Activated T-helper 1 cell treated with anti-CD3 and anti-CD28 coated beads, Interleukin-2, amount 50 U/mL, for 16 hours (primary cell): ENCODE measurements at places on chromosomes 3 and 15.

- DNase-seq = no peak
Measured at GRCh38 chr3:46030626-46031025, 3.3 kb upstream of the XCR1 start.

GRCh38 chr3:35772381-35773015 lies 133.2 kb downstream of the ARPP21 start:
- DNase-seq = no peak

DNA sequence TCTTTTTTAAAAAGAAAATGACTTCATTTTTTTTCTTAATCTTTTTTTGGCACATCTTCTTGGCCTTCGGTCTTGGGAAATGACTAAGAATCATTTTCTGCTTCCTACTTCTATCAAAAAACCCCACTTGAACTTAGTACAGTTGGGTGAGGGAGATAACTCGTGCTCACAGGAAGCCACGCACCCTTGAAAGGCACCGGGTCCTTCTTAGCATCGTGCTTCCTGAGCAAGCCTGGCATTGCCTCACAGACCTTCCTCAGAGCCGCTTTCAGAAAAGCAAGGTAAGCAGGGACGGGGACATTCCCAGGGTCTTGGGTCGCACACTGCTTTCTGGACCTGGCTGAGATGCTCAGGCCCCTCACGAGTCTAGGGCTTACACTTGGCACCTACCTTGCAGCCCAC lies at the start of gene CCR4:
TSS of gene CCR4 (plus strand) at position 235 of the 402 bp plus-strand sequence. CDS start 1,779 bp downstream, outside the sequence.
- peak; percentile 18 for DNase-seq

- DNase-seq = no peak
Measured at GRCh38 chr3:101878589-101878988, 29.3 kb downstream of the NFKBIZ start.

GRCh38 chr3:56800130-56800831 lies 1.5 kb downstream of the ARHGEF3 start:
- DNase-seq = peak; percentile 40

- DNase-seq = no peak
Measured at GRCh38 chr3:106428565-106428994, 559.8 kb upstream of the CBLB start.

- DNase-seq = no peak
Measured at GRCh38 chr3:33402936-33403335, 37.3 kb downstream of the UBP1 start.

- DNase-seq = no peak
Measured at GRCh38 chr3:51974277-51974962, 444 bp upstream of the ABHD14A start.

DNA sequence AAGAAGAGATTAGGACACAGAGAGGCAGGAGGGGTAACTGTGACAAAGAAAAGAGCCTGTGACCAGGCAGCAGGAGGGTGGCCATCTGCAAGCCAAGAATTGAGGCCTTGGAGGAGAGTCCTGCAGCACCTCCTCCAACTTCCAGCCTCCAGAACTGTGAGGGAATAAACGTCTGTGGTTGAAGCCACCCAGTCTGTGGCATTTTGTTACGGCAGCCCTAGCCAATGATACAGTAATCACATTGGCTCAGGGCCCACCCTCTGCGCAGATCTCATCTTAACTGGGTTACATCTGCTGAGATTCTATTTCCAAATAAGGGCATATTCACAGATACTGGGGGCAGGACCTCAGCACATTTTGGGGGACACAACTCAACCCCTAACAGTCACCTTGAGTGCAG lies 11.3 kb downstream of the SELENOS start:
- DNase-seq = no peak

DNA sequence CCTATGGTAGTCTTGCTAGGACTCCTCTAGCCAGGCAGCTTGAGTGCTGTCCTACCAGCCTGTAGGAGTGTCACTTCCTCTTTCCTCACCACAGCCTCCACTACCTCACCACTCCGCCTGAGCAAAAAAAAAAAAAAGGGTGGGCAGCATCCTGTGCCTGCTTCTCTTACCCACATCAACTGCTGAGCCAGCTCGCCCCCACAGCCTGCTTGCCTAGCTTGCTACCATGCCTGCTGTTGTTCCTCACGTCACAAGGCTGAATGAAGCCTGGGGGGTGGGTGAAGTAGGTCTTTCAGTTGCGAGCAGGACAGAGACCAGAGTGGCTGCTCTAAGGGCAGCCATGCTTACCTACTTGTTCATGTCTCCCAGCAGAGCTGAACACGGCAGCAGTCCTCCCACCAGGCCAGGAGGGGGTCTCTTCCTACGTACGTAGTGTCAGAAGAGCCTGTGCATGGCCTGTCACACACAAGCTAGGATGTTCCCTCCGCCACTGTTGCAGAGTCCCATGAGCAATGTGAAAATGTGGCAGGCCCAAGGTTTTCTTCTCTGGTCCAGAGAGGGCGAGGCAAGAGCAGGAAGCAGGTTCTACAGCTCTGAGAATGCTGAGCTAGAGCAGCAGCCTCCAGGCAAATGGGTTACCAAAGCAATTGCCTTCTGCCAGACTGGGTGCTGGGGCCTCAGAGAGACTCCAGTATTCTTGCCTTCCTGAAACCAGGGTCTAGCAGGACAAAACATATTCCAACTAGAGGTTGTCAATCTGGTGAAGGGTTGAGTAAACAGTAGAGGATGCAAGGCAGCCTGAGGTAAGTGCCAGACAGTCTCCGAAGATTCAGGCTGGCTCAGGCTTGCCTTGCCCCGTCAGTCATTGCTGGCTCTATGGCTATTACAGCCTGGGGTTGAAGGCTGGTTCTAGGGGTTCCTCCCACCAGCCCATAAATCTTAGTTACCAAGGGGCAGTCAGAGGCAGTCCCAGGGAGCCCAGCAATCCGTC lies 8.1 kb downstream of the PPM1M start:
- DNase-seq = peak; percentile 53

DNA sequence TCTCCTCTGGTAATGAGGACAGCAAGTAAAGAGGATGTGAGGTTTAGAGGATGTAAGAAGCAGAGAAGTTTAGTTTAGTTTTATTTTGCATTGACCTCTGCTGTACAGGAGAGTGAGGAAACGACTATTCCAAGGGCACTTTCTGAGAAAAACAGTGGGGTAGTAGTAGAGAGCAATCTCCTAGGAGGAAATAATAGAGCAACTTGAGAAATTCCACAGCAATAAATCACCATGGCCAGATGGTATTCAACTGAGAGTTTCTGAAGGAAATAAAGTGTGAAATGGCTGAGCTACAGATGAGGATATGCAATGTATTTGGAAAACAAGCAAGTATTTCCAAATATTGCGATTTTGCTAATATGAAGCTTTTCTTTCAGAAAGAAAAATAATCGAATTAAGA lies 118.9 kb downstream of the DPH6 start:
- DNase-seq = no peak

GRCh38 chr3:136161516-136161915 lies 34.6 kb downstream of the MSL2 start:
- DNase-seq = no peak
